ENCODE measurements at places on chromosomes 5 and 9. TPM values are rescaled to one million over a fixed set of nuclear protein-coding genes. Genes with fewer than 3 reads are reported as not detected.

Gene ZNF483
- 62.9 TPM for total RNA-seq

DNA sequence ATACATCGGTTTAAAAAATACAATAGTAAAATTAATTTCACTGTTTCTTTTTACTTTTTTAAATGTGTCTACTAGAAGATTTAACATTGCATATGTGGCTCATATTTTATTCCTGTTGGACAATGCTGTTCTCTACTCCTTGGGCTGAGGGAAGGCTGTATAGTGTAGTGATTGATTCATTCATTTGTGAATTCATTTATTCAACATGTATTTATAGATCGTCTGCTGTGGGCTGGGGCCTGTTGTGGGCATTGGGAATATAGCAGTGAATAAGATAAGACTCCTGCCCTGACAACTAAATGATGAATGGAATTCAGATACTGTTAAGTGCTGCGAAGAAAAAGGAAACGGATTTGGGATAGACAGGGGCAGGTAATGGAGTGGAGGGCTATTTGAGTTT lies 55.7 kb downstream of the ZNF618 start:
- DNase-seq, result no peak

- DNase-seq, result no peak
Observed at GRCh38 chr9:17816431-17817027, 237.7 kb downstream of the SH3GL2 start.

DNA sequence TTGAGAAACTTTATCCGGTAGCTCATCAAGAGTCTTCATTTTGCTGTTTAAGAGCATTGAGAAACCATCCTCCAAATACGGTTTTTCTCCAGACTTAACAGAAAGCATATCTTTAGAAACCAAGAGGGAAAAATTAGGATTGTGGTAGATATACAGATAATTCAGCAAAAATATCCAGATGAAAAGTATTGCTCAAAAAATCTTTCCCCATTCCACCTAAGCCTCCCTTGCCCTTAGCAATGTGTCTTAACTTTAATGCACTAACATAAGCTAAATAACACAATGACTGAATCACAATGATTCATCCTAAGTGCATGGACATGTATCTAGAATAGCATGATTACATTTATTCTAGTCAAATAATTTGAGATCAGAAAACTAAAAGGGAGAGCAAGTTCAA lies 130.3 kb upstream of the TARS1 start:
- DNase-seq, result no peak

Gene CCL21
- not detected for total RNA-seq

Measured in H7 (cell line).